ENCODE measurements at places on chromosomes 4 and X.

DNA sequence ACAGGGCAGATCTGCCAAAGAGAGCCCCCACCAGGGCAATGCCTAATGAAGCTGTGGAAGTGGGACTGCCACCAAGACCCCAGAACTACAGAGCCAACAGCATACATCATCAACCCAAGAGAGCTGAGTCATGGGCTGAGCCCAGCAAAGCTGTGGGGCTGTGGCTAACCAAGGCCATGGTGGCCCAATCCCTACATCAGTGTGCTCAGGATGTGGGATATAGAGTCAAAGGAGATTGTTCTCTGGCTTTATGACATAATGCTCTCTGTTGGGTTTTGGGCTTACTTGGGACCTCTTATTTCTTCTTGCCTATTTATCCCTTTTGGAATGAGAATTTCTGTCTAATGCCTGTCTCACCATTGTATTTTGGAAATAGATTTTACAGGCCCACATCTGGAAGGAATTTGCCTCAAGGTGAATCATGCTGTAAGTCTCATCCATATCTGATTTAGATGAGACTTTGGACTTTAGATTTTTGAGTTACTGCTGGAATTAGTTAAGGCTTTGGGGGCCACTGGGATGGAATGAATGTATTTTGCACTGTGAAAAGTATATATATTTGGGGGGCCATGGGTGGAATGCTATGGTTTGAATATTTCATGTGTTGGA is 5.4 kb upstream of the PRDM5 start:
- no peak for DNase-seq

- no peak for DNase-seq
Measured at GRCh38 chr4:119025420-119025819, 110.2 kb upstream of the MYOZ2 start.

DNA sequence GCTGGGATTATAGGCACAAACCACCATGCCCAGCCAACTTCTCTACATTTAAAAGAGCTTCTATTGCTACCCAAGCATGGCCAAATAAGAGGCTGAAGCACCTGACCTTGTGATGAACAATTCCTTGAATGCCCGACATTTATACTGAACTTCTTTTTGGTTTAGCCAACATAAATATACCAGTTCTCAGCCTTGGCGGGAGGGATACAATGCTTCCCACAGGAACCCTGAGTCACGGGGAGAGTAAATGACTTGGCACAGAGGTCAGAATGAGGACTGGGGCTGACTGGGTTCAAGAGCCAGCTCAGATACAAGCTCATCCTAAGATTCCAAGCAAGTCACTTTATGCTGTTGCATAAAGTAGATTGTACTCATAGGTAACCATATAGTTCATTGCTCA is 6.1 kb downstream of the HOPX start:
- DNase-seq, result no peak

- no peak for DNase-seq
Measured at GRCh38 chr4:144267084-144267483, 126.6 kb upstream of the GYPA start.

- no peak for DNase-seq
Measured at GRCh38 chr4:99655308-99656081, 2.1 kb downstream of the C4orf54 start.

- no peak for DNase-seq
Measured at GRCh38 chrX:4841216-4841745, 1127.8 kb upstream of the PRKX start.

- DNase-seq, result no peak
Measured at GRCh38 chr4:12729384-12729783, 754.8 kb downstream of the RAB28 start.

DNA sequence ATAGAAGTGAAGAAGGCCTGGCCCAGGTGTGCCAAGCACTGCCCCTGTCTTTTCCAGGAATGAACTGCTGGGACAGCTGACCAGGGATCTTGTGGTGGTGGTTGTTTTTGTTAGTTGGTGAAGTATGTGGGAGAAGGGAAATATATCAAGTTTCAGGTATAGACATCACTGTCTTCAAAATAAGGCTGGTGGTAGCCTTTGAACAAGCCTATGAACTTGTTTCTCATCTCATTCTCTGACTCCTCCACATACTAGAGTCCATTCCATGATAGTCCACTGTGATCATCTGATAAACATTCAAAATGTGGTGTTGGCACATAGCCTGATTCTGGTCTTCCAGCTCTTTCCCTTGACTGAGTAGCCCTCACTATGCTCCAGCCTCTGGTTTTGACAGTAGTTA is 303.7 kb downstream of the CAMK2D start:
- no peak for DNase-seq

GRCh38 chrX:122622795-122623194 is 561.3 kb upstream of the GRIA3 start:
- DNase-seq, result no peak

GRCh38 chr4:13940921-13941320 is 313.4 kb upstream of the BOD1L1 start:
- DNase-seq, result no peak

GRCh38 chr4:41874398-41874797 is 60.8 kb upstream of the TMEM33 start:
- no peak for DNase-seq

- DNase-seq, result no peak
Measured at GRCh38 chr4:94814237-94814636, 56.5 kb downstream of the BMPR1B start.

DNA sequence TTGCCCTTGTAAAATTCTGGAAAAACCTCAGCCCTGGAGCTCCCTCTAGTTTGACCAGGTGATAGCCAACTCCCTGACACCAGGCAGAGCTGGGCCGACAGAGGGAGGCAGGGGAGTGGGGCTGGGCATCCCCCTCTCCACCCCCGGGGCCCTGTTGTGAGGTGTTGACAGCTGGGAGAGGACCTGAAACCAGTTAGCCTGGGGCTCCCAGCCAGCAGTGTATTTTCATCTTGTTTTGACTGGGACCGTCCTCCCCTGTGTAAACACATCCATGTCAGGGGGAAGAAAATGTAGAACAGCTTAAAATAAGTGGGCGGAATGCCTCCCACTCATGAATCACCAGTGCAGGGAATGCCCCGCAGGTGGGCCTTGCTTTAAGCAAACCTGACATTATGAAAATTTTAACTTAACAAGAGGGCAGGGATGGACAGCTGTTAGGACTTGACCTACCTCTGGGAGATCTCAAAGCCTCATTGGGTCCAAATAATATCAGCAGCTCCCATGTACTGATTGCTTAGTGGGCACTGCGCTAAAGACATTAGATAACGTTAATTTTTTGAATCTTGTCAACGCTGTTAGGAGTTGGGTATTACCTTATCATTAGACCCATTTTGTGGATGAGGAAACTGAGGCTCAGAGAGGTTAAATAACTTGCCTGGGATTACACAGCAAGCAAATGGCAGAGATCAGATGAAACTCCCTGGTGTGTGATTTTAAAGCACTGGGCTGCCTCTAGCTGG is 45.9 kb downstream of the TSC22D3 start:
- no peak for DNase-seq

- DNase-seq, result no peak
Measured at GRCh38 chr4:176814770-176815169, 22.0 kb upstream of the VEGFC start.

DNA sequence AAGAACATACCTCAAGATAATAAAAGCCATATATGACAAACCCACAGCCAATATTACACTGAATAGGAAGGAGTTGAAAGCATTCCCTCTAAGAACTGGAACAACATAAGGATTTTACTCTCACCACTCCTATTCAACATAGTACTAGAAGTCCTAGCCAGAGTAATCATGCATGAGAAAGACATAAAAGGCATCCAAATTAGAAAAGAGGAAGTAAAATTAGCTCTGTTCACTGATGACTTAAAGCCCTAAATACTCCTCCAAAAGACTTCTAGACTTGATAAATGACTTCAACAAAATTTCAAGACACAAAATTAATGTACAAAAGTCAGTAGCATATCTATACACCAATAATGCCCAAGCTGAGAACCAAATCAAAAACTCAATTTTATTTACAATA is 235.7 kb downstream of the NKX6-1 start:
- no peak for DNase-seq

- no peak for DNase-seq
Measured at GRCh38 chrX:150565551-150565950, 2.9 kb upstream of the MTM1 start.

DNA sequence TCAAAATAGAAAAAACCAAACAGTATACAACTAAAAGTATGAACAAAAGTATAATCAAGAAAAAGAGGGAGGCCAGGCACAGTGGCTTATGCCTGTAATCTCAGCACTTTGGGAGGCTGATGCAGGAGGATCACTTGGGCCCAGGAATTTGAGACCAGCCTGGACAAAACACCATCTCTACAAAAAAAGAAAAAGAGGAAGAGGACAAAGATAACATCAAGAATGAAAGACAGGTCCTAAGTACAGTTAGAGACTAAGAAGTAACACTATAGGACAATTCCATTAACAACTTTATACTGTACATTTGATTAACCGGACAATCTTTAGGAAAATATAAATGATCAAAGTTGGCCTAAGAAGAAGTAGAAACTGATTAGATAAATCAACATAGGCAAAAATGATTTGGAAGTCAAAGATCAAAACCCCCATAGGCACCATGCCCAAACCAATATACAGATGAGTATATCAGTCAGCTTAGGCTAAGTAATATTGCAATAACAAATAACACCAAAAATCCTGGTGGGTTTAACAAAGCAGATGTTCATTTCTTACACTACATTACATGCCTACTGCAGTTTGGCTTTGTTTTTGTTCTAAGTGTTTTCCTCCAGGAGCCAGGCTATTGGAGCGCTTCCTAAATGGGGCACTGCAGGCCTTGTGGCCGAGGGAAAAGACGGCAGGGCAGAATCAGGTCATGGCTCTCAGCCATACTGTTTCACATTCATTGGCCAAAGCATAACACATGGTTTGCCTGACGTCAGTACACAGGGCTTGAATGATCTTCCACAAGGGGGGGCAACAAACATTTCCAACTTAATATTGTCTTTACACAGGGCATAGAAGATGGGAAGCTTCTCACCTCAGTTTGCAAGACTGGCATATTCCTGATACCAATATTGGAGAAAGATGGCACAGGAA is 42.2 kb upstream of the HGFAC start:
- no peak for DNase-seq

DNA sequence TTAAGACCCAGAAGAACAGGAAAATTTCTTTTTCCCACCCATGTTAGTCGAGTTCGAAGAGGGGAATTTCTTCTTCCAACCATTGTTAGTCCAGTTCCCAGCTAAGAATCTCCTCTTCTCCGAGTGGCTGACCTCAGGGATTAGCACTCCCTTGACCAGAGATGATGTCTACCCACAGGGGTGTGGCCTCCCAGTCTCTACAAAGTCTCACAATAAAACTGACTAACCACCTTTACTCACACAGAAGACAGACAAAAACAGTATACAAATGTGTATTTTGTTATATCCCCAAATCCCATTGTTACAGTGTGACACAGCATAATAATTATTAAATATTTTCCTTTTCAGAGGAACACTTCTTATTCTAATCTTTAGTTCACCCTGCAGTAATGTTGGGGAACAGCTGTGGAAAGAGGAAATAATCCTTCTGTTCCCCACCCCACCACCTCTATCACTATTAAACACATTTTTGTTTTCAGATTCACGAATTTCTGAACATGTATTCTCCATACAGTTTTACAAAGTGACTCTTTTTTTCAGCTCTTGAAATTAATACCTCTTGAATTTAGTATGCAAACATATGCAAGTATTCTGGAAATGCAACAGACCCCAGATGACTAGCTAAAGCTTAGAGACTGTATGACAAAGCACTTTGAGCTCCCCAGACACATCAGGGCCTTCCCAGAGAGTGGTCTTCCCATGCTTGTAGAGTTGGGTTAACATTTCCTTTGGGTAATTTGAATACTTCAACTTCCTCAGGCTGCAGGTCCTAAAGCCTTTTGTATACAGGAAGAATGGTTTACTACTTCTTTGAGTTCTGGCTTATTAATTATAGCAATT is 62.5 kb upstream of the NFKB1 start:
- no peak for DNase-seq

GRCh38 chr4:136731025-136731424 is 801.3 kb downstream of the PCDH18 start:
- no peak for DNase-seq
